NCI-H774 (cell line): ENCODE measurements at places on chromosomes 13 and 19.

GRCh38 chr13:114004420-114005205, 30.7 kb upstream of the C13orf46 start:
- DNase-seq: no peak

DNA sequence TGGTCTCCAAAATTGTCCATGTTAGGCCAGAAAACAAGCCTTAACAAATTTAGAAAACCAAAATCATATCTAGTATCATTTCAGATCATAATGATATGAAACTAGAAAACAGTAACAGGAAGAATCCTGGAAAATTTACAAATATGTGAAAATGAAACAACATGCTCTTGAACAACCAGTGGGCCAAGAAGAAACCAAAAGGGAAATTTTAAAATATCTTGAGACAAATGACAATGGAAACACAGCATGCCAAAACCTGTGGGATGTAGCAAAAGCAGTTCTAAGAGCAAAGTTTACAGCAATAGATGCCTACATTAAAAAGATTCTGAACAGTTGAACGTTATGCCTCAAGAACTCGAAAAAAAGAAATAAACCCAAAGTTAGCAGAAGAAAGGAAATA, 32.6 kb downstream of the VWA8 start:
- no peak for DNase-seq

DNA sequence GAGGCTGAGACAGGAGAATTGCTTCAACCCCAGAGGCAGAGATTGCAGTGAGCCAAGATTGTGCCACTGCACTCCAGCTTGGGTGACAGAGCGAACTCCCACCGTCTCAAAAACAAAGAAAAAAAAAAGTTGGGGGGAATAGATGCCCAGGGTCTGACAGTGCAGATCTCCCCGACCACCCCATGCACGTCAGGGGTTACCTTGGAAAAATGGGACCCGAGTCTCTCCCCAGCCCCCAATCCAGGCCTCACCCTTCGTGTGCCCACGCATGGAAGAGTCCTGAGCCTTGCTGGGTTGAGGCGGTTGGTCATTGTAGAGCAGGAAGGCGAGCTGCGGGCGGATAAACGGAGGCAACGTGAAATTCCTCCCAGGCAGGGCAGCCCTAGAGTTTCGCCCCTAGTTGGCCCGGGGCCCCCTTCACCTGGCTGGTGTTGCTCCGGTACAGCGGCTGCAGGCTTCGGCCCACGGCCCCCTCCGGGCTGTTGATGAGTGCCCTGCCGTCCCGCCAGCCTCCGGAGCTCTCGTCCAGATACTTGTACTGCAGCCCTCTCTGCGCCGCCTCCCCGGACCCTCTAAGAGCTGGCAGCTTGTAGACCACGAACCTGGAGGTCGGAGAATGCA, 588 bp downstream of the DNASE2 start:
- DNase-seq: no peak

DNA sequence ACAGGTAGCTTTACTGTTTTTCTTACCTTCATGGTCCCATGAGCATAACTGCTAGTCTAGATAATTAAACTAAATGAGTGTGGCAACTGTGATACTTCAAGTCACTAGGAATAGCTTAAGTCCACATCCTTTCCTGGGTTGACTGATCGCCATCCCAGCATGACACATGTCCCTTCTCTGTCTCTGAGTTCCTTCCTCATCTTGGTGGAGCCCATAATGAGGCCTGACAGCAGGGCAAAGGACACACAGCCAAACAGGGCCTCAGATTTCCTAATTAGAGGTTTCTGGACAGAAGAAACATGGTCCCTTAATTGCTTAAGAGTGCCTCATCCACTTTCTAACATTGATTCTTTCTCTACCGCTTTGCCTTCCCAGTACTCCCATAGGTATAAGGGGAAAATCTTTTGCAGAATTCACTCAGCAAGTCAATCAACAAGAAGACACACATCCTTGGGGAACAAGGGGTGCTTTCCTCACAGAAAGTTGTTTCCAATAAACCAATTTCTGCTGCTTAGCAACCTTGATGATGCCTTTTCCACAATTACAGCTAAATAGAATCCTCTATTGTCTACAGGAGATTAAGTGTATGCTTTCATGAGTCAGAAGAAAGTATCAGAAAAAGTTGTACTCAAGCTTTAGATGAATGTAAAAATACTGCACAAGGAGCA, 208.3 kb upstream of the SERP2 start:
- no peak for DNase-seq

- DNase-seq: no peak
Observed at GRCh38 chr19:53992815-53993214, 1.4 kb downstream of the CACNG6 start.

DNA sequence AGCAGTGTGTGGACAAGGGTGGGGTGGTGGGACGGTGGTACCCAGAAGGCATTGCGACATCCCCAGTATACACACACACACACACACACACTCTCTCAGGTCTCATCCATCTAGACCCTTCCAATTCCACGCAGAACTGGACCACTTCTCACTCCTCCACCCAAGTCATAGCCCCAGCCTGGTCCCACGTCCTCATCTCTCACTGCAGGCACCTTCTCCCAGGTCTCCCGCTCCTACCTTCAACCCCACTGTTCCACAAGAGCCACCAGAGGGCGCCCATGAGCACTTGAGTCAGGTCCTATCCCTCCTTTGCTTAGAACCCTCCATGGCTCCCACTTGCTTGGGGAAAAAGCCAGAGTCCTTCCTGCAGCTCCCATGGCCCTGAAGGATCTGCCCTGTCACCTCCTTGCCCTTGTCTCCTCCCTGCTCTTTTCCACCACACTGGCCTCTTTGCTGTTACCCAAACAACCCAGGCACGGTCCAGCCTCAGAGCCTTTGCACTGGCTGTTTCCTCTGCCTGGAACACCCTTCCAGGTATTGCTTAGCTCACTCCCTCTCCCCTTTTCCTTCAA, 62.6 kb downstream of the IER2 start:
- DNase-seq: peak; percentile 2

DNA sequence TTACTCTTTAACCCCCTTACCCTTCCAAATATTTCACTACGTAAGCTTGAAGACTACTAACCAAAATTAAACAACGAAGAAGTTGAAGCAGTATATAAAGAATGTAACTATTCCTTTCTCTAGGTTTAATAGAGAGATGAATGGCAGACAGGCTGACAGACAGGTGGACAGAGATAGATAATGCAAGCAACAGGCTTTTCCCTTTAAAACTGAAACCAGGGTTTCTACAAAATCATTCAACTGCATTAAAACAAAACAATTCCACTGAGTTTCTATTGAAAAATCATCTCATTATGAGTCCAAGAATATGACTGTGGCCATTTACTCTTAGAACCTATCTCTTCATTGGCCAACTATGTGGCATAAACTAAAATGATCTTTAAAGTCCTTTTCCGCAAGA, 15.2 kb downstream of the LNX2 start:
- no peak for DNase-seq

GRCh38 chr13:75938811-75939560, 302.9 kb downstream of the LMO7 start:
- no peak for DNase-seq

DNA sequence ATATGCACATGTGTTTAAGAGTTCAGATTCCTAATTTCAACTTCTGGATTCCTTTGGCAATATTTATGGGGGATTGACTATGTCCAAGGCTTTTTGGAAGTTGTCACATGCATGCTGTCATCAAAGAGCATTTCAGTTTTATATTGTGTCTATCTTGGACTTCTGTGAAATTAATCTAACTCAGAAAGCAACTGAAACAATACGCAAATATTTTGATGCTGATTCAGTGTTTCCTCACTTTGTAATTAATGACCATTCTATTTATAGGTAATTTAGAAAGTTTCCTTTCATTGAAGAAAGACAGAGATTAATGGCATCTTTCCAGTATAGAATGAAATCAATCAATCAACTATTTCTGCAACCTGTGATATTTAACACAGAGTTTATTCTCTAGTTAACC, 550.1 kb downstream of the PCDH9 start:
- DNase-seq: no peak

DNA sequence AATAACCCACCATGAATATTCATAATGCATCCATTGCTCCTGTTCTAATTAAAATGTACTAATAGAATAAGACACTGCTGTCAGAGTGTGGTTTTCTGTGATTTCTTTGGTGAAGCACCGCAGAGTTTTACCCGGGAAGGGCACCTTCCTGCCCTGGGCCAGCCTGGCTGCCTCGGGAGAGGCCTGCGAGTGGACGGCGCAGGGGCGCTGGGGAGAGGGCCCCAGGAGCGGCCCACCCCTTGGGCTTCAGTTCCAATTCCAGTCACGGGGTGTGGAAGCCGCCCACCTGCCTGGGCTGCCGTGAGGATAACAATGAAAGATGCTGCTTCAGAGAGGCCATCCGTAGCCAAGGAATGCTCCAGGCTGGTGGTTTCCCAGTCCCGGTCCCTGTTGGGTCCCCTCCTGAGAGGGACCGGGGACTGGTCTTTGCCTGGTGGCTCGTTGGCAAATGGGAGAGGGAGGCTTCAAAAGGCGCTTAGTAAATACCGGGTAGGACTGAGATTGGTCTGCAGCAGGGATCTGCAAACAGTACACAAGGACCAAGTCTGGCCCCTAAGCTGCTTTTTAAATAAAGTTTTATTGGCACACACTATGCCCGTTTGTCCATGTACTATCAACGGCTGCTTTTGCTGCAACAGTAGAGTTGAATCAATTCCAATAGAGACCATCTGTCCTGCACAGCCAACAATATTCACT, 18.0 kb downstream of the TCF3 start:
- DNase-seq: no peak

- no peak for DNase-seq
Observed at GRCh38 chr13:101736566-101736965, 284.1 kb downstream of the ITGBL1 start.

DNA sequence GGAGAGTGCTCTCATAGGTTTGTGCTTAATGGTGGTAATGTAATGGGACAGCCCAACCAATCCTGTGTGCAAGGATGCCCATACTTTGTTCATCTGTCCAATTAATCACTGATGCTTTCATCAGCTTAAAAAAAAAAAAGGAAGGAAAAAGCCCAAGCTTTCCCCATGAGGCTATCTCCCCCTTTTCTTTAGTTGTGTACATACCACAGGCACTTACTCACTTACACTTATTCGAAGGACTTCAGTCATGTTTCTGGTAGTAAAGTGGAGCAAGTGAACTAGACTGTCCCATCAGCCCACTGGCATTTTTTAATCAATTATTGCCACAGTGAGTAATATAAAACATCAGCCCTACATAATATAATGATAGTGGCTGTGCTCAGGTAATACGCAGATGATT, 183.5 kb upstream of the UFM1 start:
- no peak for DNase-seq

- no peak for DNase-seq
Observed at GRCh38 chr13:108733022-108733560, 103.7 kb downstream of the MYO16 start.

DNA sequence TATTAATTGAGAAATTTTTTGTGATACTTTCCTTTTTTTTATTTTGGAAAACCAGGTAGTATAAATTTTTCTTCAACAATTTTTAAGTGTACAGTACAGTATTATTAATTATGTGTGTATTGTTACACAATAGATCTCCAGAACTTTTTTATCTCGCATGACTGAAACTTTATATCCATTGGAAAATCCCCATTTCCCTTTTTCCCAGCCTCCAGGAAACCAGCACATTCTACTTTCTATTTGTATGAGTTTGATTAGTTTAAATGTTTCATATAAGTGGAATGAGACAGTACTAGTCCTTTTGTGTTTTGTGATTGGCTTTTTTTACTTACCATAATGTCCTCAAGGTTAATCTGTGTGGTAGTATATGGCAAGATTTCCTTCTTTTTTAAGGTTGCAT, 399.5 kb upstream of the ARGLU1 start:
- DNase-seq: no peak

DNA sequence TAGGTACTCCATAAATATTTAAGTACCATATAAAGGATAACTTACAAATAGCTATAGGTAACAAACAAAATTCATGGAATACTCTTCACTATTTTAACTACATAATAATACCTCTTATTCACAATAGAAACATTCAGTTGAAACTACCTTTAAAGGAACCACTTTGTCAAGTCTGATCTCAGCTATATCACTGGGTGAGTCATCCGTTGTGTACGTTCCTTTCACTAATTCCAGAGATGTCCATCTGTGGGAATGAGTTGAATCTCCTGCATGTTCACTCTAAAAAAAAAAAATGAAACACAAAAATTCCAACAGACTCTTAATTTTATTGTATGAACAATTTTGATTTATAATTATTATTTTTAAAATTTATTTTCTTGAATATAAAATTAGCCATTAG, 149.4 kb upstream of the FBXL3 start:
- no peak for DNase-seq

DNA sequence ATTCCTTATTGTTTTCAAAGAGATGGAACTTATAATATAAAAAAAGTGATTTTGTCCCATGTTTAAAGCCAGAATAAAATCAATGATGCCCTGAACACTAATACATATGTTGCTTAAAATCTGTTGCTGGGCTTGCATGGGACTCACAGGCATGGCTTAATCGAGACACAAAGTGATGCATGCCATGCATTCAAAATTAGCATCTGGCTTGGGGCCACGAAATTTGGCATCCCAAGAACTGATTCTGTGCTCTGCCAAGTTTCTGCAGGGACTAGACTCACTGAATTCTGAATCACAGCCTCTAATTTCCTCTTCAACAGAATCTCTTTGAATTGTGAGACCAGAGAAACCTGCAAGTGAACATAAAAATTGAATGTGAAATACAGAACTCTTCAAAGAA, 109.2 kb downstream of the PCDH17 start:
- DNase-seq: no peak

- DNase-seq: no peak
Observed at GRCh38 chr13:87999240-87999700, 328.1 kb downstream of the SLITRK5 start.

DNA sequence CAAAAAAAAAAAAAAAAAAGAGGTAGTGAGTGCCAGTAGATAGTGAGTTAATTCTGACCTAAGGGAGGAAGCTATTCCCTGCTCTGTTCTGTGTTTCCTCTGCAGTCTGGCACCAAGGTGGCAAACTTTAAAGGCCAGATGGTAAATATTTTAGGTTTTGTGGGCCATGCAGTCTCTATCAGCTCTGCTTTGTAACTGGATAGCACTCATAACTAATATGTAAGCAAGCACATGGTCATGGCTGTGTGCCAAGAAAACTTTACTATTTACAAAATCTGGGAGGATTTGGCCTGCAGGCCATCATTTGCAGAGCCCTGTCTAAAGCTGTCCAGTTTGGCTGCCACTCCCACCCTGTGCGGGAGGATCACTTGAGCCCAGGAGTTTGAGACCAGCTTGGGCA, 4.3 kb downstream of the PIN1 start:
- no peak for DNase-seq

DNA sequence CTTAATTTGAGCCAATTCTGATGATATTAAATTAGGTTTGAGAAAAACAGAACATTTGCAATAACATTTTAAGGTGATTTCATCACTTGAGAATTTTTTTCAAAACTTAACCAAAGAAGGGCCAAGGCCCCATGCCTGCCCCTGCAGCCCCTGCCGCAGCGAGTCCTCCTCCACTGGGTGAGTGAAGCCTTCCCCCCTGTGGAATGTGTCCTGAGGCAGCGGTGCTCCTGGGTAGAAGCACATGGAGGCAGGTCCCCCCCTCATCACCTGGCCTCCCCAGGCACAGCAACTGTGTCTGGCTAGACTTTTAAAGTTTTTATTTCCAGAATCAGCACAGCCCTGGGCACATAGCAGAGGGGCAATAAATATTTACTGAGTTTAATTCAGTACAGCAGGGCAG, 10.8 kb downstream of the SOX1 start:
- no peak for DNase-seq

GRCh38 chr19:18800636-18801035, 9.5 kb upstream of the COMP start:
- no peak for DNase-seq
